ENCODE measurements at places on chromosomes 3 and 15.
A peak's percentile ranks its signal among the peaks of the same experiment; 100 is the strongest.

- no peak for DNase-seq
These were observed 105.8 kb upstream of the CTNNB1 start for GRCh38 chr3:41093476-41093875.

DNA sequence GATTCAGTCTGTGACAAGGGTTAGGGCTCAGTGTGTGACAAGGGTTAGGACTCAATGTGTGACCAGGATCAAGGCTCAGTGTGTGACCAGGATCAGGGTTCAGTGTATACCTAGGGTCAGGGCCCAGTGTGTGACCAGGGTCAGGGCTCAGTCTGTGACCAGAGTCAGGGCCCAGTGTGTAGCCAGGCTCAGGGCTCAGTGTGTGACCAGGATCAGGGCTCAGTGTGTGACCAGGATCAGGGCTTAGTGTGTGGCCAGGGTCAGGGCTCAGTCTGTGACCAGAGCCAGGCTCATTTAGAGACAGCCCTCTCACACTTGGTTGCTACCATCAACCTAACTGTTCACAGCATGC is 24.2 kb downstream of the LOXL1 start:
- no peak for DNase-seq

GRCh38 chr3:172258624-172259023 is 189.6 kb downstream of the GHSR start:
- no peak for DNase-seq

DNA sequence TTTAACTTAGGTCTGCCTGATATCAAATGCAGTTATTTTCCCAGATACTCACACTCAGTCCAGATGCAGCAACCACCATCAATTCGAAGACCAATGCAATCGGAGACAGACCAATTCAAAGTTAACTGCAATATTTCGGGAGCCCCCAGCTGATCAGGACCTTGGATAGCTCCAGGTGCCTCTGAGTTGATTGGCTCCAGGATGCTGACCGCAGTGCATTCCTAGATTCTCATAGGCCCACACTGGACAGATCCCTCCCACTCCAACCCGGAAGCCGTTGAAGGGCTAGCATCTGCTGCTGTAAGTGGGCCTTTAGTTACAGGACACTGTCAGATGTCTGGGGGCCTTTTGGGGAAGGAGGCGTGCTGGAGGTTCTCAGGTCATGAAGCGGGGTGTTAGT is 89.5 kb upstream of the ATP2B2 start:
- DNase-seq = peak; percentile 57

DNA sequence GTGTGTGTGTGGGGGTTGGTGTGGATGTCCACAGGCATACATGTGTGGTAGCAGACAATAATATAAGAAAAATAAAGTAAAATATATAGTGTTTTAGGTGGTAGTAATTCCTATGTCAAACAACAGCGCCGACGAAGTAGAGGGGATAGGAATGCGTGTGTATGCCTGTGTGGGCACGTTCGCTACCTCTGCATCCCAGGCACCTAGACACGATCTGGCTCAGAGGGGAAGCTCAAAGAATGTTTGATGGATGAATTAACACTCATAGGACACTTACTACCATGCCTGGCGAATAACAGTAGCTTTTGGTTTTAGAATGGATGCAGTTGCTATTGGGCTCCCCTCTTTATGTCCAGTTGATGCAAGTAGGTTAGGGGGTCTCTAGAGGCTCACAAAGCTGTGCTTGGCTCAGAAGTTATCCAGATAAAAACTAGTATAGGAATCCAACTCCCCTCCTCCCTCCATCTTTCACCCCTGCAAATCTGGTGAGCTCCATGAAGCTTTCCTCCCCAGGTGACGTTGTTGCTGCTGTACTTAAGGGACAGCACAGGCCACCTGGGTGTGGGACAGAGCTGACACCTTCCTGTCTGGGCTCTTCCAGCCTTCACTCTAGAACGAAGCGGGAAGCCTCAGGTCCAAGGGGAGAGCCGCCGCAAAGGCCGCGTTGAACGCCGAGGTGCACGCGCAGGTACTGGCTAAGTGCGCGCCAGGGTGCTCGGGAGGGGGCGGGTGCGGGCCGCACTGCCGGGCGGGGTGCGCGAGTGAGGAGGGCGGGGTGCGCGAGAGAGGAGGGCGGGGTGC is 192.6 kb upstream of the LYSMD4 start:
- DNase-seq = peak; percentile 78

- DNase-seq = no peak
These were observed 31.4 kb downstream of the FSD2 start for GRCh38 chr15:82774496-82774895.

DNA sequence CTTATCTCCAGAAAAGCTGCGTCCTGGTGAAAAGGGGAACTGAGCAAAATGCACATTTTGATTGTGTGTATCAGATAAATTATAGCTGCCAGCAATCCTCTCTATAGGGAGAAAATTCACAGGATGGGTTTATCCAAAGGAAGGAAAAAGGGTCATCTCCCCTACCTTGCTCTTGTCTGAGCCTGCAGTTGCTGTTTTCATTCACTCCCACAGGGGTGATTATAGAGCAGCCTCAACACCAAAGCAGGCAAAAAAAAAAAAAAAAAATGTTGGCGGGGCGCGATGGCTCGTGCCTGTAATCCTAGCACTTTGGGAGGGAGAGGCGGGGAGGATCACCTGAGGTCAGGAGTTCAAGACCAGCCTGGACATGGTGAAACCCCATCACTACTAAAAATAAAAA is 333.7 kb downstream of the ROBO2 start:
- DNase-seq = no peak

DNA sequence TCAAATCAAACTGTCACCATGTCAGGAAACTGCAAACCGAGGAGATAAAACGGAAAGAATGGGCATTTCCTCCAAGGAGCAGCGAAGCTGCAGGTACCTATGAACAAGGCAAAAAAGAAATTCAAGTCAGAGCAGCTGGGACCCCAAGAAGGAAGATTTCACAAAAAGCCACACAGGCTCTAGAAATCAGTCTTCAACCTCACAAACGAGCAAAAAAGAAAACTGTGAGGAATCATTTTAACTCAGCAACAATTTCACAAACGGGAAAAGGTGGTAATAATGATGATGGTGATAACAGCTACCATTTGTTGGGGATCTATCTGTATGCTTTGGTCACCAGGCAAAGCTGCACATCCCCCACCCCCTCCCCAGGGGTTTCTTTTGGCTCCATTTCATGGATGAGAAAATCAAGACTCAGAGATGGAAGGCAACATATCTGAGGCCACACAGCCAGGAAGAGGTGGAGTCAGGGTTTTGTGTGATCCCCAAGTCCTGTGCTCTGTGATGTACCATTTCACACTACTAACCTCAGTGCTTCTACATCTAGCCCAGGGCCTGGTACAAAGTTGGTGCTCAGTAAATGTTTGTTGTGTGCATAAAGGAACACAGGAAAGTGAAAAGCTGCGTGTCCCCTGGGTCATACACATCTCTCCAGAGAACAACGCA is 109.9 kb downstream of the IQSEC1 start:
- DNase-seq = peak; percentile 0

DNA sequence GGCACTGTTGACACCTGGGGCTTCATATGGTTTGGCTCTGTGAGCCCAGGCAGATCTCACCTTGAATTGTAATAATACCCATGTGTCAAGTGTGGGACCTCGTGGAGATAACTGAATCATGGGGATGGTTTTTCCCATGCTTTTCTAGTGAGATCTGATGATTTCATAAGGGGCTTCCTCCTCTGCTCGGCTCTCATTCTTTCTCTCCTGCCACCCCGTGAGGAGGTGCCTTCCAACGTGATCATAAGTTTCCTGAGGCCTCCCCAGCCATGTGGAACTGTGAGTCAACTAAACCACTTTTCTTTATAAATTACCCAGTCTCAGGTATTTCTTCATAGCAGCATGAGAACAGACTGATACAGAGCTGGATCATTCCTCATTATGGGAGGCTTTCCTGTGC is 655.9 kb upstream of the ADAMTS9 start:
- DNase-seq = no peak

GRCh38 chr15:39447346-39447745 is 133.5 kb upstream of the THBS1 start:
- DNase-seq = no peak

GRCh38 chr3:86228101-86228500 is 762.8 kb downstream of the VGLL3 start:
- DNase-seq = no peak

DNA sequence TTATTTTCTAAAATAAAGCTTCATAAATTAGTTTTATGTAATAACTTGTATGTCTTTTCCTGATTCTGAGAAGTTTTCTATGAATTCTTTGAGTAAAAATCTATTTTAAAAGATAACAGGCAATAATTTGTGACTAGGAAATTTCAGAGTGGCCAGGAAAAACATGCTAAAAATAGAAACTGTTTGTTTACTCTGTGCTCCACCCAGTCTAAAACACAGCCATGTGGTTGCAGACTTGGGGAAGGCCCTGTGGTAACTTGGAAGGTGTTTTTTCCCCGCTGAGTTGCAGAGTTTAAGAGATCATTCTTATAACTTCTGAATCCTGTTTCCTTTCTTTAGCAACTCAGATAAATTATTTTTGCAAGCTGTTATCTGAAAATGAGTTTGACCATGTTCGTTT is 21.9 kb downstream of the PLCL2 start:
- DNase-seq = no peak

GRCh38 chr3:16060945-16061344 is 113.5 kb upstream of the GALNT15 start:
- DNase-seq = no peak
